GM23248 (cell line): ENCODE measurements at places on chromosomes 5 and 9. TPM values are rescaled to one million over a fixed set of nuclear protein-coding genes. Genes with fewer than 3 reads are reported as not detected.

IL13 gene
- not detected in 2 replicates for total RNA-seq

IL4 gene
- not detected in 2 replicates for total RNA-seq

DNA sequence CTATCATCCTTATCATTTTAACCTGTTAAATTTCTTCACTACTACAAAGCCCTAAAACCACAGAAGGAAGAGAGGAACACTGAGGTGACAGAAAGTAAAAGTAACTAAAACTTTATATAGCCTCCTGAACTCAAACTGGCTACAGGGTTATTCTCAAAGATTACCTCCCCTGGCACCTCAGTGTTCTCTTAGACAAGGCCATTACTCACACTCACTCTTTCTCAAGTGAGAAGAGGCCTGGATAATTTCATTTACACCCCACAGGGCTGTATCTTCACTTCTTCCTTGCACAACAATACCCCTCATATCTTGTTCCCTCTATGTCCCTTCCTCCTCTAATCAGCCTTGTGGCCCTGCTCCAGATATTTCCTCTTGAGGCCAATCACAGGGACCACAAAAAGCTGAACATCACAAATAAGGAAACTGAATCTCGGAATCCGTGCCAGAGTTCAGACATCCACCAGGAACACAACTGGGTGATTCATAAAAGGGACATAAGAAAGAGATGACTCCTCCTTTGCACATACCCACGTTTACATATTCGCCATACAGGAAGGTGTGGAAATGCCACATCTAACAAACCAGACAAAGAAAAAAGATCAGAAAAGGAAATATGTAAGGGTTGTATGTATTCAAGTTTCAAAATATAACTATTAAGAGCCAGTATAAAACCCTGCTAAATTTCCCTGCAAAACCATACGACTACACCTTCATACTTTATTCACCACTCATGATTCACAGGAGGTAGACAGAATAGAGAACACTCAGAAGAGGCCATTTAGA, 1.7 kb upstream of the KLHL3 start:
- no peak overlapping the region for H3K27ac ChIP-seq
- no peak overlapping the region for H3K4me3 ChIP-seq
- no peaks in the 10 kb centered on the region for H3K36me3 ChIP-seq

GRCh38 chr9:105146677-105147076, 97.8 kb upstream of the SLC44A1 start:
- no peak overlapping the region for H3K27ac ChIP-seq
- H3K4me1 ChIP-seq, result peaks cover 15% of the 10 kb centered on the region
- H3K36me3 ChIP-seq, result no peaks in the 10 kb centered on the region
- no peaks in the 10 kb centered on the region for H3K27me3 ChIP-seq

GRCh38 chr5:52808316-52808901, 20.7 kb downstream of the ITGA1 start:
- H3K4me1 ChIP-seq, result peaks cover 61% of the 10 kb centered on the region
- no peak for DNase-seq
- no peak overlapping the region for H3K4me3 ChIP-seq
- H3K27ac ChIP-seq, result no peak overlapping the region

DNA sequence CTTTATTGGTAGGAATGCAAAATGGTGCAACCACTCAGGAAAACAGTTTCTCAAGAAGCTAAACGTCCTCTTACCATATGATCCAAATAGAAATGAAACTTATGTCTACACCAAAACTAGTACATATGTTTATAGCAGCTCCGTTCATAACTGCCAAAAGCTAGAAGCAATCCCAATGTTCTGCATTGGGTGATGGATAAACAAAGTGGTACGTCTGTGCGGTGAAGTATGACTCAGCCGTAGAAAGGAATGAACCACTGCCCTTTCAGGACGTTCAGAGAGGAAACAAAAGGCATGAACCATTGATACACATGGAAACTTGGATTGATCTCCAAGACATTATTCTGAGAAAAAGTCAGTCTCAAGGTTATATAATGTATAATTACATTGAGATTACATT, 27.6 kb downstream of the HNRNPH1 start:
- H3K4me1 ChIP-seq, result no peaks in the 10 kb centered on the region
- no peak for DNase-seq
- H3K27ac ChIP-seq, result no peak overlapping the region
- H3K36me3 ChIP-seq, result peaks cover 45% of the 10 kb centered on the region
- H3K4me3 ChIP-seq, result no peak overlapping the region
- H3K27me3 ChIP-seq, result no peaks in the 10 kb centered on the region

DNA sequence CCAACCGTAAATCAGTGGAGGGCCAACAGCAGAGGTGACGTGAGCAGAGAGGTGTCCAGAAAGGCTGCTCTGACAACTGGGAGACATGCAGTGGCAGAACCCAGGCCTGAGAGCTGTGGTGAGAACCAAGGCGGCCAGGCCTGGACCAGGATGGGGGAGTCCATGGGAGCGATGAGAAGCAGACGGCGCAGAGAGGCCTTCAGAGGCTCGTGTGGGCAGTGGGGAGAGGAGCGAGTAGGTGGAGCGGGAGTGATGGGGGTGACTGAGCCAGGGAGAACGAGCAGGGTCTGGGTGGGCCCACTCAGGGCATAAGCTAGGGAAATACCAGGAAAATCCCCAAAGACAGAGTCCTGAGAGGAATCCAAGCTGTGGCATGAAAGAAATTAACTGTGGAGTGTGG, 7.9 kb upstream of the IL3 start:
- DNase-seq, result no peak
- H3K4me1 ChIP-seq, result no peaks in the 10 kb centered on the region
- H3K36me3 ChIP-seq, result no peaks in the 10 kb centered on the region

MLANA gene
- not detected in 2 replicates for total RNA-seq

DNA sequence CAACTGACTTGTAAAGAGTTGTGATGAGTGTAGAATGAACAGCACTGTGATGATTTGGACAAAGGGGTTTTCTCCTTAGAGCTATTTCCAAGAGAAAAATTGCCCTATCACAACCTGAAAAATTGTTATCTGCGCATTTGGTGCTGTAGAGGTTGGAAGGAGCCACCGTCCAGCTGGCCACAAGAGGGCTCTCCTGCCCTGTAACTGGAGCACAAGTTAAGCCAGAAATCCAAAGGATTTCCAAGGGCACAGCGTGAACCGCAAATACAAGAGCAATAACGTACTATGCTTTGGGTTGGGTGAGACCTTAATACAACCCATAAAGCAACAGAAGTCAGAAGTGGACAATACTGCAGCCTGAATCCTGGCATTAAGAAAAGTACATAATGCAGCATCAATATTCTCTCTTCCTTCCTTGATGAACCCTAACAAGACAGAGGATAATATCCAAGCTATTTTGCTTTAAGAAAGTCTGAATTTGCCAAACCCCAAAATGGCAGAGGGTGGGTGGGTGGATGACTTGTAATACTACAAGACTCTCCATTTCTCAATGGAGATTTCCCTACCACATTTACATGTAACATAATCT, 56.8 kb upstream of the SMIM32 start:
- H3K27ac ChIP-seq, result no peak overlapping the region
- H3K36me3 ChIP-seq, result no peaks in the 10 kb centered on the region
- peak; percentile 81 for DNase-seq
- H3K4me1 ChIP-seq, result no peaks in the 10 kb centered on the region
- peaks cover 48% of the 10 kb centered on the region for H3K27me3 ChIP-seq

DNA sequence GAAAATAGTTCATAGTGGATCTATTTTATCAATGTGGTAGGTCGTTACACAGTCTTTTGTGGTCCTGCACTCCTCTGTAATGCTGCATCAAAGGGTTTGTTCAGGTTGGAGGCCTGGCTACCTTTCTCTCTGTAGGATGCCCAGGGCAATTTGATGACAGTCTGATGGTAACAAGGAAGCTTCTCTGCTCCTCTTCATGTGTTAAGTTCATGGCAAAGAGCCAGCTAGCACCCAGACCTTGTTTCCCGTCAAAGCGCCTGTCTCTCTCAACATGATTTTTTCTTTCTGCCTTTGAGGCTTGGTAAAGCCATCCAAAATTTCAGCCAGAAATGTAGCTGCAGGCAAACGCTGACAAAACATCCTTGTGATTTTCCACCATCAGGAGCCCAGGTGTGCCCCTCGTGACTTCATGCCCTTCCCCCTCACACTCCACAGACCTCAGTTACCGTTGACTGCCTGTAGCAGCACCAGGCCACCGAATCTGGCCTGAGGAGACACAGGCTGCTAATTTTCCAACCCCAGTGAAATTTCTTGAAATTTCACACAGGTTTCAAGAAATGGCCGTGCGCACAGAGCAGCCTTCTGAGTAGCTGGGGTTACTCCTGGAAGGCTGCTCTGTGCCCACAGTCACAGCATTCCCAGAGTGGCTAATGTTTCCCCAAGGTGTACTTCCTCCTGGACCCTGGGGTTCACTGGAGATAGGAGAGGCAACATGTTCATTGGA, 292.7 kb downstream of the CWC27 start:
- H3K36me3 ChIP-seq, result no peaks in the 10 kb centered on the region
- no peak for DNase-seq

DNA sequence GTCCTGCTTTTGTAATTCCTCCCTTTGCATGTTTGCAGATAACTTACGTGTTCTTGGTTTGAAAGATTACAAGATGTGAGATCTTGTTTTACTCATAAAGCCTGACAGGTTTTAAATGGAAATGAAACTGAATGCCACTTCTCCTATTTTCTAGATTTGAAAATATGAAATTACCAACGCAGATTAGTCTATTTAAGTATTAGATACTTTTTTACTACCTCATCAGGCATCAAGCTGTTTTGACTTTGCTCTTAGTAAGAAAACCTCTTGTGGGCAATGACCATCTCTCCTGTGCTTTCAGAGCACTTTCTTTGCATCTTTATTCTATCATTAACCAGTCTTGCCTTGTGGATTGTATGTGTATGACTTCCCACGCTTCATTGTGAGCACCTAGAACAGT, 3.5 kb downstream of the DMXL1 start:
- H3K27ac ChIP-seq, result no peak overlapping the region
- no peak overlapping the region for H3K4me3 ChIP-seq
- no peaks in the 10 kb centered on the region for H3K27me3 ChIP-seq
- H3K4me1 ChIP-seq, result peaks cover 25% of the 10 kb centered on the region
- DNase-seq, result no peak

GRCh38 chr9:131981116-131981776, 98.4 kb downstream of the MED27 start:
- peak; percentile 48 for DNase-seq
- no peaks in the 10 kb centered on the region for H3K27me3 ChIP-seq
- H3K27ac ChIP-seq, result no peak overlapping the region
- H3K4me3 ChIP-seq, result peak overlapping the region; percentile 39; the same call in 1 of the 2 replicates
